EH (cell line): ENCODE measurements at places on chromosomes 4 and X.
A peak's percentile ranks its signal among the peaks of the same experiment; 100 is the strongest.

- peak; percentile 11 for DNase-seq
Observed at GRCh38 chr4:26782830-26783202, 77.8 kb upstream of the STIM2 start.

DNA sequence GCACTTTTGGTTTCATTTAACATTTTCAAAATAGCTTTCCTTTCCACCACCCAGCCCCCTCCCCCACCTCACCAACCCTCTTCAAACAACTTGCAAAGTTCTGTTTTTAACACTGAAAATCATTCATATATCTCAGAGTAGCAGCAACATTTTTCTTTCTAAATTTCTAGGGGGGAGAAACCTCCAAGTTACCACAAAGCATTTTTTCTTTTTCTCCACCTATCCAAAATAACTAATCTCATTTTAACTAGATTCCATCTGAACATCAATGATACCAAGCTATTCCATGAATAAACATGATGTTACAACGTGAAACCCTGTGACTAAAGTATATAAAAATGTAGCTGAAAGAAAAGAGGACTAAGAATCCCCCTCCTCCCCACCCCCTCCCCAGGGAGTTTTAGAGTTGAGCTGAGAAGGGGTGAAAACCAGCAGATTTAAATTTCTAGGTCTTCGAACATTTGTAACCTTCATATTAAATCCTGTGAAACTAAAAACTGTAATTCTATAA lies 5.2 kb downstream of the LDB2 start:
- peak; percentile 55 for DNase-seq

- DNase-seq = peak; percentile 36
Observed at GRCh38 chrX:129600981-129601424, 53.8 kb downstream of the APLN start.

DNA sequence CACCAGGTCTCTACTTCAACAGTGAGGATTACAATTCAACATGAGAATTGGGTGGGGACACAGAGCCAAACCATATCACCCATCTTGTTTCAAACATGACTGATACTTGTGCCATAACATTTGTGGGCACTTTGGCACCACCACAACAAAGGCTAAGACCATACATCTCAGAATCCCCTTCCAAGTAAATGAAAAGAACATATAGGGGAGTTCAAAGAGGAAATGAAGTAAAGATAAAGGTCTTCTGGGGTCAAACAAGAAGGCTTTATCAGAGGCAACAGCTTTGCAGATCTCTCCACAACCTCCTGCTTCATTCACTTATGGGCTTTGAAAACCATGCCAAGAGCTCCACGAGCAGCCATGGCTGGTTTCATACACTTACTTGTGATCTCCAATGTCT lies 122.7 kb downstream of the ANKRD50 start:
- no peak for DNase-seq
